Stimulated activated CD8-positive, alpha-beta memory T cell treated with anti-CD3 and anti-CD28 coated beads, Interleukin-2, amount 100 ng/mL, for 48 hours (primary cell): ENCODE measurements at places on chromosomes 5 and 9.

- no peak for DNase-seq
These were observed 22.5 kb downstream of the FGD3 start for GRCh38 chr9:92969516-92970466.

DNA sequence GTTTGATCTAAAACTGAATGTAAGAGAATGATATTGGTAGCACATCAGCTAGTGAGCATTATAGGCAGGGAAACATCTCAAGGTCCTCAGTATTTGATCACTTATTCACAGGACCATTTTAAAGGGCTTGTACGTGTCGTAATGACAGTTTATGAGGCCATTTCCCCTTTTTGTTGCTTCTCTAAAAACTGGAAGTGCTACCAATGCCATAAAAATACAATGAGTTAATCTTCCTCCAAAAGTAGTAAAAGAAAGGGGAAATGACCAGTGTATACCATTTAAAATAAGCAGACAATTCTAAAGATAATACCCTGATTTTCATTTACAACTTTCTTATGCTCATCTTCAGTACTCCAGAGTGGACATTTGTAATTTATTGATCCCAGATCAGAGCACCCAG lies 285.8 kb upstream of the PCSK5 start:
- no peak for DNase-seq

- no peak for DNase-seq
These were observed 28.3 kb downstream of the PRRX2 start for GRCh38 chr9:129693741-129694140.

DNA sequence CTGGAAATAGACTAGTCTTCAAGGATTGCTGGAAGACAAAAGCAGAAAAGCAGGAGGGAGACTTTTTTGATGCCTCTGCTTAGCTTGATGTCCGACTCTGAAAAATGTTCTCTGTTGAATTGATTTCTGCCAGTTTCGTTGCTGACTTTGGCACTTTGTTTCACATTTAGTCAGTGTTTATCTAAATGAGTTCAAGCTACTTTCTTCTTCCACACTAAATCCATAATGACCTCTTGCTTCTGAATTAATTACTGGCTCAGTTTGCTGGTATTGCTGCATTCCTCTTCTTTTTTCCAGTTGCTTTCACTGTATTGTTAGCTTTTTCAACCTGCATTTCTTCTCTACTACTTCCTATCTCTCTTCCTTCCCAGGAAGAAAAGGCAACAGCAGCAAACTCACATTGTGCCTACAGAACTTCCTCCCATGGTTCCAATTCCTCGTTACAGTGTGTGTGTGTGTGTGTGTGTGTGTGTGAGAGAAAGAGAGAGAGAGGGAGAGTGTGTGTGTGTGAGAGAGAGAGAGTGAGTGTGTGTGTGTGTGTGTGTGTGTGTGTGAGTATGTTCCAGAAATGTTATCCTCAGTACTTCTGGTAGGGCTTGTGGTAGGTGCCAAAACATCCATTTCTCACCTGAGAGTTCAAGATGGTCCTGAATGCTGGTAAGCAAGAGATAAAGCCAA lies 234.8 kb downstream of the CSNK1G3 start:
- DNase-seq, result no peak

DNA sequence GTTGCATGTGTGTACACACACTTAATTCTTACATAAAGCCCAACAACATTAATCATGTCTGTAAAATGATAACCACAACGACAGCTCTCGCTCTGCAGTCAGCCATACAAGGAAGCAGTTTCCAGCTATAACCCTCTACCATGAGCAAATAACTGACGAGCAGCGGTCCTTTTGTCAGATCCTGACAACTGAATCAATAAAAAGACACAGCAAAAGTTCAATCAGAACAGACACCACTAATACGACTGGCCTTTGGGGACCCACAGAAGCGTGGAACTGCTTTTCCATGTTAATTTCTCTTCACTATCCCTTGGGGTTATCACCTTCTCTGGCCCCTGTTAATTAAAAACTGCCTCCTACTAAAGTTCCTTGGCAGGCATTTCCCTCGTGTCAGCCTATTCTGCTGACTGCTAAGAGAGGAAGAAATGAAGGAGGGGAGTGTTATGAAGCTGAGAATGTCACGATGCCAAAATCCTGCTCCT lies 722.8 kb upstream of the GRAMD2B start:
- DNase-seq, result no peak

GRCh38 chr9:122115176-122116035 lies 22.3 kb upstream of the TTLL11 start:
- DNase-seq, result no peak

- no peak for DNase-seq
These were observed 30.6 kb downstream of the CRHBP start for GRCh38 chr5:76983468-76983867.

- DNase-seq, result no peak
These were observed 21.9 kb downstream of the ARRDC3 start for GRCh38 chr5:91361055-91361701.

- no peak for DNase-seq
These were observed 3.6 kb downstream of the SCAMP1 start for GRCh38 chr5:78364005-78364404.

GRCh38 chr9:121277518-121278295 lies 9.7 kb downstream of the GSN start:
- DNase-seq, result no peak

- DNase-seq, result no peak
These were observed 334.7 kb downstream of the NR2F1-AS1 start for GRCh38 chr5:93246090-93246855.

GRCh38 chr9:129206401-129206800 lies 28.3 kb upstream of the IER5L start:
- DNase-seq, result no peak

DNA sequence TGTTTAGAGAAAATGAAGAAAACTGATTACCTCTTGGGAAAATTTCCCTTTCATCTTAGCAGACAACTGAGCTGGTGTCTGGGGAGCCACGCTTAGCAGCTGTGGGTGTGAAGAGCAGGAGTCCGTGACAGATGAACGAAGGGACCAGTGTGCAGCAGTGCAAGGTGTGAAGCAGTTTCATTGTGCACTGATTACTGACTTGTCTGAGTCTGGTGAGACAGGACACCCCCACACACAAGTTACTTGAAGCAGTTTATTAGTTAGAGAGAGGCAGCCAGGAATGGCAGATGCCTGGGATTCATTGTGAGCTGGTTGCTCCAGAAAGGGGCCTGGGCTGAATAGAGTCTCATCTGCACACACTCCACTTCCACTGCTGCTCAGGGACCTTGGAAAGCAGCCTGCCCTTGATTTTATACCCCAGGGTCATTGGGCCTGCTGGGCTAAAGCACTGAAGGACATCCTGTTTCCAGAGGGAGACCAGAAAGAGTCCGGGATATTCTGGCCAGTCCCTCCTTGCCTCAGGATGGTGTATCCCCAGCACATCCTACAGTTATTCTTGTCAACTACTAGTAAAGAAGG lies 47.4 kb downstream of the FBXL7 start:
- DNase-seq, result no peak

- DNase-seq, result no peak
These were observed 294.4 kb downstream of the SEMA5A start for GRCh38 chr5:9251379-9251980.

DNA sequence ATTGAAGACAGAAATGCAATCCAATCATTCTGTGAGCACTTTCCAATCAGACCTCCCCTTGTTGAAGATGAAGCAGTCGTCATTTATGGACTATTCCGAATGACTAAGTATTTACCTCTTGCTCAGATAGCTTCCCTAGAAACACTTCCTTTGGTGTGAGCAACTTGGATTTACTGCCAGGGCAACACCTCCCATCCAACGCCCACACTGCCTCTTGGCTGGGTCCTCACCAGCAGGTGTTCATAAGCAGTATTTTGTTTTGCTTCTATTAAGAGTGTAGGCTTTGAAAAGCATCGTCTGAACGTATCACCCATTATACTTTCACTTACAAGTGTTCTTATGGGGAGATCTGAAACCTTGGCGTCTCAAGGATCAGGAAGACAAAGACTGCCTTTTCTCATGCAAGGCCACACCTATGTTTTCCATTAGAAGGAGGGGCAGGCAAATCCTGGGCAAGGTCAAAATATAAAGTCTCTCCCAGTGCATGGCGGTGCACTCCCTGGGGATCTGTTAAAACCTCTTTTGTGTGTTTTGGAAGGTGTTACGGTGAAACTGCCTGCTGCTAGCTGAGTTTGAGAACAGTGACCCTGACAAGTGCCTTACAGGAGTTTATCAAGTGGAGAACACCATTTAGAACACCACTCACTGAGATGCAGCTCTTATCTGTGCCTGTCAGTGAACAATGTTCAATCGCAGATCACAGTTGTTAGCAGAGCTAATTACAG lies 10.6 kb upstream of the MARCHF3 start:
- DNase-seq, result no peak

- DNase-seq, result no peak
These were observed 73.4 kb downstream of the ANGPTL2 start for GRCh38 chr9:127049044-127049443.

DNA sequence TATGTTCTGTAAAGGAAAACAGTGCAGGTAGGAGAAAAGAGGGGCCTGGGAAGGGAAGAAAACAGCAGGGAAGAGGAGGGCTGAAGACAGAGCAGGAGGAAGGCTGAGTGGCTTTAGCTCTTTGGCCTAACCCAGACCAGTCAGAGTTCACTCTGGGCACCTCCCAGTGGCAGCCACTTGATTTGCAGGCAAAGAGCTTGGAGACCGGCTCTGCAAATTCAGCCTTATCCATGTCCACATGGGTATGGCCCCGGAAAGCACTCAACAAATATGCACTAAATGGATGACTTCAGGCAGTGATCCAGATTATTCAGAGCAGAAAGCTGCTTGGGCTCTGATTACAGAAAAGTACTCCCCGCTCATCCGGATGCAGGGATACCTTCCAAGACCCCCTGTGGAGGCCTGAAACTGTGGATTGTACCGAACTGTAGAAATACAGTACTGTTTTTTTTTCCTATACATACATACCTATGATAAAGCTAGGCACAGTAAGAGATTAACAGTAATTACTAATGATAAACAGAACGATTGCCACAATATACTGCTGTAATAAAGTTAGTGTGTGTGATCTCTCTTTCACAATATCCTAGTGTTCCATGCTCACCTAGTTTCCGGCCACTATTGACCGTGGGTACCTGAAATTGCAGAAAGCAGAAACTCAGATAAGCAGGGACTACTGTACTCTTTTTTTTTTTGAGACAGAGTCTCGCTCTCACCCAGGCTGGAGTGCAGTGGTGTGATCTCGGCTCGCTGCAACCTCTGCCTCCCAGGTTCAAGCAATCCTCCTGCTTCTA lies 4.6 kb upstream of the RNU6ATAC start:
- DNase-seq, result no peak

GRCh38 chr5:142382186-142382585 lies 57.4 kb upstream of the SPRY4 start:
- no peak for DNase-seq

DNA sequence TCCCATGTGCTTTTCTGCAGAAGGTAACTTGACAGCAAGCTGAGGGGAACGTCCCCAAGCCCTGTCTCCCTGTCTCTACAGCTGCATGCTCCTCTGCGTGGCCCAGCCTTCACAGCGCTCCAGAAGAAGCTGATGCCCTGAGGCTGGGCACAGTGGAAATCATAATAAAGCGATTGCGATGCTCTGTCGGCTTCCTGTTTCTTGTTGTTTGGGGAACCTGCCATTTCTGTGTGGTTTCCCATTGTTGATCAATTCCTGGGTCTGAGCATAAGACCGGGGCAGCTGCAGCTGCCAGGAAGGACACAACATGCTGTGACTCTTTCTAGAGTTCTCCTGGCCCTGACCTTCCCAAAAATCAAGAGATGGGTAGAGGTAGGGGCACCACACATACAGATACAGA lies 7.2 kb upstream of the DNAJB5 start:
- DNase-seq, result no peak

DNA sequence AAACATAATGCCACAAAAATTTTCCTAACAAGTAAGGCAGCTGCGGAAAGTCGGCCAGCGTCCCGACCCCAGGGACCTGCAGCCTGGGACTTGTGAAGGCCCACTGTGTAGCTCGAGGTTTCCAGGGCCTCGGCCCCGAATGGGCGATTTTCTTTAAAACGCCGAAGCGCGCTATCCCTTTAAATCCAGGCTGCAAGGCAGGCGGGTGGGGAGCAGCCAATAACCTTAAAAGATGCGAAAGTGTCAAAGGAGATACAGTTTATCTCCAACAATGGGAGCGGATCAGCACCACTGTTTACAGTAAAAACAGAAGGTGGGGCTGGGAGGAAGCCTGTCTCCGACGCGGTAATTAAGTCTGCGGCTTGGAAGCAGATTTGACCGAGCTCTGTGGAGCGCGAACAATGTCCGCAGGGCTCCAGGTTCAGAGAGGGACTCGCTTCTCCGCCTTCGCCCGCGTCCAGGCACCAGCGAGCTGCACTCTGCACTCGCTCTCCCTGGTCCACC lies 1.7 kb upstream of the ZSWIM6 start:
- no peak for DNase-seq

GRCh38 chr5:171906066-171906570 lies 100.3 kb downstream of the FBXW11 start:
- no peak for DNase-seq

DNA sequence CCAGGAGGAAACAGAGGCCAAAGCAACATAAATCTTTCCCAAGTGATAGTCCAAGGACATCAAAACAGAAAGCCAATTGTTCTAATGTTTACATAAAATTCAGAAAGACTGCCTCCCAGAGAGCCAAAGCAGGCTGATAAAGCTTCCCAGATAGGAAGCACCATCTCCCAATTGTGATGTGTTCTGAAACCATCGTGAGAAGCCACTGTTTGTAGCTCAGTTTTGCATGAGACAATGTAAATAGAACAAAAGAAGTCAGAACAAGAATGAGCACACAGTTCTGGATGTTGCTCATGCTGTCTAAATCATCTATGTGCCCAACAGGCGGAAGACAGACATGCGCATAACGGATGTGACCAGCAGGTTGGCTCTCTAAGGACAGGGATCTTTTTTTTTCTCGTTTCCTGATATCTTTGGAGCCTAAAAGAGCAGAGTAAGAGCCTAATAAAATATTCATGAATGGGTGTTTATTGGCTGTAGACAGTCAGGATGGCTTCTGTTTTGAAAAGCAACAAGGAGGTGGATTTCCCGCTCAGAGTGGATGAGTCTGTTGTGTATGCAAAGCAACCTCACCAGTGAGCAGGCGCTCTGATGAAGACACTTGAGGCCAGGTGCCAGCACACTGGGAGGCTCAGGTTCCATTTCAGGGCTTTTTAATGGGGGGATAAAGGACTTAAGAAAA lies 113.6 kb downstream of the GNA14 start:
- DNase-seq, result no peak

GRCh38 chr9:128405077-128405779 lies 15.4 kb upstream of the CERCAM start:
- no peak for DNase-seq

GRCh38 chr5:95280401-95281095 lies 4.3 kb downstream of the MCTP1 start:
- no peak for DNase-seq
